ENCODE measurements at places on chromosomes 13 and 19. TPM values are rescaled to one million over a fixed set of nuclear protein-coding genes. Genes with fewer than 3 reads are reported as not detected.

SBK2 gene
- not detected for polyA plus RNA-seq

KLK12 gene
- not detected for polyA plus RNA-seq

C13orf42 gene
- polyA plus RNA-seq = not detected

SIAH3 gene
- polyA plus RNA-seq = not detected

IGSF23 gene
- not detected for polyA plus RNA-seq

ZNF844 gene
- polyA plus RNA-seq = 1.1 TPM

RPL28 gene
- 527 TPM for polyA plus RNA-seq

ADAMTS10 gene
- 0.42 TPM for polyA plus RNA-seq

LRFN3 gene
- polyA plus RNA-seq = 0.63 TPM

HCST gene
- 736 TPM for polyA plus RNA-seq

SELENOV gene
- not detected for polyA plus RNA-seq

ZNF69 gene
- polyA plus RNA-seq = 2.0 TPM

TUBA3C gene
- not detected for polyA plus RNA-seq

FPR1 gene
- not detected for polyA plus RNA-seq

All from CD4-positive, CD25-positive, alpha-beta regulatory T cell (primary cell).